Suppressor macrophage (primary cell): ENCODE measurements at places on chromosomes 11 and 22.

DNA sequence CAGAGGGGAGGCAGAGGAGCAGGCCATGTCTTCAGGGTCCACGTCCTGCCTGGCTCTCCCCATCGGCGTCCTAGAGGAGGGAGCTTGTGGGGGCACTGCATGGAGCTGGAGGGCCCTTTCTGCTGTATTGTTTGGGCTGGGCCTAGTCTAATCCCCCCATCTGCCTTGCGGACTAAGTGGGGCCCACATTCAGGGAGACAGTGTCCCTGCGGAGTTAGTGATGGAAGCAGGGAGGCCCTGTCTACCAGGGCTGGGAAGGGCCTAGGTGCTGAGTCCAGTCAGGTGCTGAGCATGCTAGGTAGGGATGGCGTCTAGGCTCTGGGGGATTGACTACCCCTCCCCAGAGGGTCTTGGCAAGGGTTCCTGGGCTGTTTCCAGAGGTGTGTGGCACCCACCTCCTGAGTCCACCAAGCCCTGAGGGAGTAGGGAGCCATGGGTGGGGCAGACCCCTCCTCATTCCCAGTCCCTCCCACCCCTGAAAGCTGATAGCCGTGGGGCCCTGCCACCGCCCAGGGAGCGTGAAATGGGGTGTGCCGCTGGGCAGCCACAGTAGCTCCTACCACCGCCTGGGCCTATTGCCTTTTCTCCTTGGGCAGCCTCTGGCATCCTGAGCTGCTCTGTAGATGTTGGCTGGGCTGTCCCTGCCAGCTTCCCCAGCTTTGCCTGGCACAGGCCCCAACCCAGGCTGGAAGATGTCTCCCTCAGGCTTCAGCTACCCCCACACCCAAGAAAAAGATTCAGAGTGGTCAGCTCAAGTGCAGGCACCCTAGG lies 1.9 kb upstream of the POLD4 start:
- no peak for DNase-seq

DNA sequence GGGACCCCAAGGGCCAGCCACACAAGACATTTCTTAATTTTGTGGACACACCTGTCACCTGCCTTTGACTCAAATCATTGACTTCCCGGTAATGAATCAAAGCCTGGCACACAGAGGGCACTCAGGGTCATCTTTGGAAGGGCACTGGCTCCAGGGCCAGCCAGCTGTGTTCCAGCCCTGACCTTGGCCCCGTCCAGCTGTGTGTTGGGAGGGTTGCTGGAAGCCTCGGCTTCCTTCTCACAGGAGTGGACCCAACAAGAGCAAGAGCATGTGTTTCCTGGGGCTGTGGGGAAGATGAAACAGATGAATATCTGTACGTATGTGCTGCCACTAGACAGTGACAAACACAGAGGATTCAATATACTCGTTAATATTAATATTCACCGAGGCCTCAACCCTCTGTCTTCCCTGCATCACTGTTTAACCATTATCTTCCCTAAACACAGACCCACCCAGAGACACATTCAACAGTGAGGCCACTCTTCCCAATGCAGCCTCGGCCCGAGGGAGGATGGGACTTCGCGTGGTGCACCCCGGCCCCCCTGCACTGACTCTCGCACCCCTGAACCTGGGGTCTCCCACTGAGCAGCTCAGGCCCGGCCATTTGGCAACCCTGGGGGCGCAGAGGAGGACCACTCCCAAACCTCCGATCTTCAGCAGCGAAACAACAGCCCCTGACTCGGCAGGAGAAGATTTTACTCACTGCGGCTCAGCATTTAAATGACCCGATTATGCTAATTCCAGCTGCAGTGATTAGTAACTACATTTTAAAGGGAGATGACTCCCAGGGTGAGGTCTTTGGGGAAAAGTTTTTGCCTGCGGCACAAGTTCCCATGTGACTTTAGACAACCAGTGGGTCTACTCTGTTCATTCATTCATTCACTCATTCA lies 45.7 kb downstream of the PHF21B start:
- DNase-seq, result no peak

- DNase-seq, result no peak
These were observed 6.0 kb downstream of the ANKK1 start for GRCh38 chr11:113393501-113393985.

- no peak for DNase-seq
These were observed 14.5 kb downstream of the MYEOV start for GRCh38 chr11:69308491-69308911.

DNA sequence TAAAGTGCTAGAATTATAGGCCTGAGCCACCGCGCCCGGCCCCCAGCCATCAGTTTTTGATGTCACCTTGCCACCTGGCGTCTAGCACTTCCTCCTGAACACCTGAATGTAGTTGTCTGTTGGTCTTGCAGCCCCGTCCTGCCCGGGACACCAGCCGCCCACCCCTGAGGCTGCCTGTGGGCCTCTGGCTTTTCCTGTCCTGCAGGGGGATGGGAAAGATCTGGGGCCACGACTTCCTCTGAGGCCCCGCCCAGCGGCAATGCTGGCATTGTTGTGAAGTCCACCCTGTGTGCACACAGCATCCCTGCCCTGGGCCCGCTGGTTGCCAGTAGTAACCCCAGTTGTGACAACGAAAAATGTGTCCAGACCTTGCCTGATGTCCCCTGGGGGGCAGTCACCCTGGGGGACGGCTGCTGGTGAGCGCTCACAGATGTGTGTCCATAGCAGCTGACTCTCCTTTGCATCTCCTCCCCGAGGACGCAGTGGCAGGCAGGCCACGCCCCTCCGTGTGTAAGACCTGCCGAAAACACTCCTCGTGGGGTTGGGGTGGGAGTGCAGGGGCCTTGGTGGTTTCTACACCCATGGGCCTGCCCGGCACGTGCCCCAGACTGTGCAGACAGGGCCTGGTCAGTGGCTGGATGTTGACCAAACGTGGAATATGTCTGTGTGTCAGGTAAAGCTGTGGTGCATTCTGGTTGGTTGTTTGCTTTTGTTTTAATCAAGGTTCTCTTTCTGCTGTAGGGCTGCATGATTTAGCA lies 6.8 kb downstream of the SELENOO start:
- DNase-seq, result no peak

- no peak for DNase-seq
These were observed 9.4 kb downstream of the AASDHPPT start for GRCh38 chr11:106086850-106087249.

GRCh38 chr11:8258784-8259183 lies 4.9 kb downstream of the LMO1 start:
- peak; percentile 63 for DNase-seq

DNA sequence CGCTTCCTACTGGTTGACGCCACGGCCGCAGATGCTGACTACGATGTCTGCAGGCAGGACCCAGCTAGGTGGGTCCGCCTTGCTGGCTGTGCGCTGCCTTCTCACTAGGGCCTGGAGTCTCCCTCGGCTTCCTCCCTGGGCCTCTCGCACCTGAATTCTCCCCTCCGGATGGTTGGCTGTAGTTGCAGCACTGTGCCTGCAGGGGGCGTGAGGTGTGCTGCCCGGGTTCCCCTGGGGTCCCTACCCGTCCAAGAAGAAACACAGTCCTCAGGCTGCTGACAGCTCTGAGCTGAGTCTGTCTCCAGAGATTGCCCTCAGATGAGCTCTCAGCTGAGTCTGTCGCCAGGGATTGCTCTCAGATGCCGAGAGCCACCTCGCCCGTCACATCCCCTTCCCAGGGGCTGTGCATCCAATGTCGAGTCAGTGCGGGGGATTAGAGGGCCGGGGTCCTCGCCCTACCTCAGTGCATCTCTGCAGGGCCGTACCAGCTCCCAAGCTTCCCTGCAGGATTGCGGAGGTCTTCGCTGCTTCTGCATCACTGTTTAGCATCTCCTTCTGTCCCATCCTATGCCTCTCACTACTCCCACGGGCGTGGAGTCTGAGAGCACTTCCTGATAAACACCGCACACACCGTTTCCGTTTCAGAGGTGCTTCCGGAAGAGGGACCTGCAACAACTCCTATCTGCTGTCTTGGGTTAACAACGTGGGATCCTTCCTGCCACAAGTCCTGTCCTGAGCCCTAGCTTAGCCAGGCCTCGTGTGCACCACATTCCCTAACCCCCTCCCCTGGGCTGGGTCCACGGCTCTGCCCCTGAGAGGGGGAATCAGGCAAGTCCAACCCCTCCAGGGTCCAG lies 196.9 kb downstream of the CSNK2A3 start:
- DNase-seq, result no peak

- no peak for DNase-seq
These were observed 88.0 kb upstream of the KCNQ1OT1 start for GRCh38 chr11:2787816-2788167.

DNA sequence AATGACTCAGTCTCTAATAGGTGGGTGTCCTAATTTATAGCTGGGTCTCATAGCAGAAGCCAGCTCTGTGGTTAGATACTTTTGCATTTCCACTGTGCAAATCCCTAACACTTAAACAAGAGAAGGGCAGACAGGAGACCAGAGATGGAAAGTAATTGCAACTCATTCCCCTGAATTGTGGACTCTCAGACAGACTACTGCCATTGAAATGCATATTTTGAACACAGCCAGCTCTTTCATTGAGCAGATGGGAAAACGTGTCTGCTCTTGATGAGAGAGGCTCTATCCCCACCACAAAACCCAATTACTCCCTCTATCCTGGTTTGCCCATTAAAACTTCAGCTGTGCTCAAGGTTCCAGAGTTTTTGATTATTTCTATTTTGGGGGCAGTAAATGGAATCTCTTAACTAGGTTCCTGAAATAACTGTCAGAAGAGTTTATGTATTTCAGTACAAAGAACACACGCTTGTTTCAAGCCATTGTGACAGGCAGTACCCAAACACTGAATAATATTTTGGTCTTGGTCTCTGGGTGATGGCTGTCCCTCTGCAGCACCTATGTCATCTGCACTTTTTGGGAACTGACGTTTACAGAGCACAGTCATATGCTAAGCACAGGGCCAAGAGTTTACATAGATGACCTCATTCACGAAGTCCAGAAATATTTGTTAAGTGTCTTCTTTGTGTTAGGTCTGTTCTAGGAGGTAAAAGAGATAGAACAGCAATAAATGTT lies 41.7 kb downstream of the FAM227A start:
- DNase-seq, result no peak

GRCh38 chr22:47195156-47195483 lies 432.7 kb downstream of the TBC1D22A start:
- DNase-seq, result no peak

- no peak for DNase-seq
These were observed 967 bp upstream of the ARVCF start for GRCh38 chr22:20017622-20017958.

- DNase-seq, result no peak
These were observed 70.9 kb downstream of the SLC35F2 start for GRCh38 chr11:107787733-107788132.

DNA sequence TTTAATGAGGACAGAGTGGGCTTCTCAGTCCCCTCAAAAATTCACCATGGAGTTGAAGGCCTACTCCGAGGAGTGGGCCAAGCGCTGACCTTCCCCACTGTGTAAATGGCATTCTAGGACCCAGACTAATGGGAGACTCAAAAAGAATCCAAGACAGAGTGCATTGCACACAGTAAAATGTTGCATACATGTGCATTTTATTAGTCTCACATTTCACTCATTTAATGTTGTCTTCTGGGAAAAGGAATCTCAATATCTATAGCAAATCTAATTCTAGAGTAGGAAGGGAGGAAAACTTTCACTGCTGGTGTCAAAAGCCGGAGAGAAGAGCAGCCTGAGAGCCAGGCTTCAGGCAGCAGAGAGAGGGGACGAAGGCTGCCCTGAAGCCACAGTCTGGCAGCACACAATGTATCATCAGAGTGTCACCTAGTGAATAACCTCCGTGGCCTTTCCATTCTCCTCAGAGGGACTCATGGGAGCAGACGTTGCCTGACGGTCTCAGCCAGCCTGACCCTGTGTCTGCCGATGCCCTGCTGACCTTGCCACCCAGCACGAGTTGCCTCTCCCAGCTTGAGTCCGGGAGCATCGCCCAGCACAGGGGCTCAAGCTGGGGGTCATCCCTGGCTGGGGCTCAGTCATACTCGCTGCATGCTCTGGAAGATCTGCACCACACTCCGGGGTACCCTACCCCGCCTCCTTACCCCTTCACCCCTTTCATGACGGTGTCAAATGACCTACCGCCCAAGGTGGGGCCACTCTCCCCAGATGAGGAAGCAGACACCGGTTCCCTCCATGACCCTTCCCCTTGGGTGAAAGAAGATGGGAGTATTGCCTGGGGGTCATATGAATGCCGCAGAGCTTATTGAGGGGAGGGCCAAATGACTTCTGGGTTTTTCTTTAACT lies 12.9 kb upstream of the POU2AF3 start:
- no peak for DNase-seq

GRCh38 chr22:48639896-48640748 lies 1187.6 kb downstream of the BRD1 start:
- DNase-seq, result no peak

DNA sequence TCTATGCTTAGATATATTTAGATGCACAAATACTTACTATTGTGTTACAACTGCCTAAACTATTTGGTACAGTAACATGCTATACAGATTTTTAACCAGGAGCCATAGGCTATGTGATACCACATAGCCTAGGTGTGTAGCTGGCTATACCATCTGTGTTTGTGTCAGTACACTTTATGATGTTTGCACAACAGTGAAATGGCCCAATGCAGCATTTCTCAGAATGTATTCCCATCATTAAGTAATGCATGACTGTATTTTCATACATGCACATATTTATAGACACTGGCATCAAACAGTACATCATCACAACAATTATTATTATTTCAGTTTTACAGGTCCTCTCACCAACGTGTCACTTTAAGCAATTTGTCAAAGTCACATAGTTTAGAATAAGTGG lies 979.5 kb upstream of the TENM4 start:
- no peak for DNase-seq

GRCh38 chr11:68127714-68128681 lies 6.8 kb upstream of the CHKA start:
- no peak for DNase-seq

DNA sequence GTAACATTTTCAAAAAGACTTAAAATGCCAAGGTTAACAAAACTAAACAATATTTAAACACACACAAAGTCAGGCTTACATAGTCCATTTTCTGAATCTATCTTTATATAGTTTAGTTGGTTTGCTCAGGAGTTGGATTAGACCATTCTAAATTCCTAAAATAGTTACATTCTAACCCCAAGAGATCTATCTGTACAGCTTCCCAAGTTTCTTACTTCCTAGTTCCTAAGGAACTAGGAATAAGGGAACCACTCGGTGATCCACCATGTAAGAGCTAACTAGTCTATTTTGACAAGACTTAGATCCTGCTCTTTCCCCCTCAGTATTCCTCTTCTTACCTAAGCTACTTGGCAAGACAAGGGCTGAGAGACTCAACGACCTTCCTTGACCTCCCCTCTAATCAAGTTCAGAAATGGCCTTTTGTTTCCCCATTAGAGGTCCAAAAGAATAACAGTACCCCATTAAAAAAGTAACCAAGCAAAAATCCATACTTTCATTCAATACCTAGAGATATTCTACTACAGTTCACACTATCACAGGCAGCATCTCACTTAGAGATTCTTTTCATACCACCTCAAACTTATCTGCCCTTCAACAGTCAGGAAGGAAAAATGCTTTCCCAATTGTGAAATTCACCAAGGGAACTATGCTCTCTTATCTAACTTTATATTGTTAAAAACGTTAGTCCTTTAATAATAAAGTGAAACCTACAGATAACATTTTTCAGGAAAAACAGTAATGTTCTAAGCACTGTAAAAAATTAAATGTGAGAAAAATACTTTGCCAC lies 253.1 kb downstream of the TTC28 start:
- no peak for DNase-seq
